ENCODE measurements at places on chromosomes 6 and 20. TPM values are rescaled to one million over a fixed set of nuclear protein-coding genes. Genes with fewer than 3 reads are reported as not detected.

DNA sequence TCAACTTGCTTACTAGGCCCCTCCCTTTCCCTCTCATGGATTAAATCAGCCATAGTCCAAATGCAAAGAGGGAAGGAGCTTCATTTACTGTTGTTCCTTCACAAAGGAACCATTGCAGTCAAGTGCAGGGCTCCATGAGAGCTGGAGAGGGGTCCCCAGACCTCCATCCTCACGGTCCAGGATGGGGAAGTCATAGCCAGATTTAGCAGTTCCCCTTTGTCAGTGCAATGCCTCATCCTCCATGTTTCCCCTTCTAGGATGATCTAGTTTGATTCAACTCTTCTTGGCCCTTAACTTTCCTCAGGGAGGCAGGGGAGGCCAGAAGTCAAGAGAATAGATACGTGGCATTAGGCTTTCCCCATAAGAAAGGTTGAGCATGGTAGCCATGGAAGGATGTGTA is 66.5 kb upstream of the FUCA2 start:
- DNase-seq = no peak

GRCh38 chr6:149221774-149222070 is 95.8 kb upstream of the TAB2 start:
- no peak for DNase-seq

DNA sequence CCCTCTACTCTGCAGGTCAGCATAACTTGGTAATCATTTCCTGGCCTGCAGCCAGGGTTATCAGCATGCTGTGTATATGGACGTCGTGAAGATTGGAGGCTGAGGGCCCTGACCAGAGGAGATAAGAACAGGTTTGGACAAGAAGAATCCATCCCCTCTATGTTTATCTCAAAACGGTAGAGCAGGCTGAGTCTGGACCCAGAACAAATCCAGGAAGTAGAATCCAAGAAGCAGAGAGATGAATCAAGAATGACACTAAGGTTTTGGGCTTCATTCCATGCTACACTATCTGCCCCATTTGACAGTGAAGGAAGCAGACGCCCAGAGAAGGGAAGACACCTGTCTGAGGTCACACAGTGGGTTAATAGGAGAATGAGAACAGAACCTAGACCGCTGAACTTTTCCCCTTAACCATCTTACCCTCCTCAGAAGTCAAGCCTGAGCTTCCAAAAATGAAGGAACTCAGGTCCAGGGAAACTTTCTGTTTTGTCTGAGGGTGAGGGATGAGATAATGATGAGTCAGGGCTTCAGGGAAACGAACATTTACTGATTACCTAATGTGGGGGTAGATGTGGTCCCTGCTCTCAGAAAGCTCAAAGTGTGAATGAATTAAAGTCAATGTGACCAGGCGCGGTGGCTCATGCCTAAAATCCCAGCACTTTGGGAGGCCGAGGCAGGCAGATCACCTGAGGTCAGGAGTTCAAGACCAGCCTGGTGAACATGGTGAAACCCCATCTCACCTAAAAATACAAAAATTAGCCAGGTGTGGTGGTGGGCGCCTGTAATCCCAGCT is 9.4 kb upstream of the COMMD7 start:
- DNase-seq = peak; percentile 58

MCCD1 gene
- not detected for total RNA-seq

GRCh38 chr6:22021966-22022365 is 274.9 kb downstream of the PRL start:
- DNase-seq = no peak

ZNF311 gene
- total RNA-seq = 0.65 TPM

DNA sequence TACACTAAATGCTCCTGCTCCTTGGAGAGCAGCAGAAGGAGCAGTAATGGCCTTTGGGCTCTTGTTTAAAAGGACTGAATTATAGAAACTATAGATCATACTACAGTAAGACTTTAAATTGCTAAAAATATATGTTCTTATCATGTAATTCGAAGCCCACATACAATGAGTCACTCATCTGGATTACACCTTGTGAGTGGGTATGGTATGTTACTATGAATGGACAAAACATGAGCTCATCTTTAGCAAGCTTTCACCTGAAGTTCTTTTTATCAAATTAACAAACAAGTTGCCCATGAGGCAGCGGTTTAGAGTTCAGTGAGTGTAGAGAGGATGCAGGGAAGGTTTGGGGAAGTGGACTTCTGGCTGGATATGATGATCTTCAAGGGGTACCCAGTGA is 114.4 kb upstream of the CCN2 start:
- no peak for DNase-seq

- no peak for DNase-seq
Observed at GRCh38 chr20:42074944-42075343, 456.8 kb upstream of the CHD6 start.

DNA sequence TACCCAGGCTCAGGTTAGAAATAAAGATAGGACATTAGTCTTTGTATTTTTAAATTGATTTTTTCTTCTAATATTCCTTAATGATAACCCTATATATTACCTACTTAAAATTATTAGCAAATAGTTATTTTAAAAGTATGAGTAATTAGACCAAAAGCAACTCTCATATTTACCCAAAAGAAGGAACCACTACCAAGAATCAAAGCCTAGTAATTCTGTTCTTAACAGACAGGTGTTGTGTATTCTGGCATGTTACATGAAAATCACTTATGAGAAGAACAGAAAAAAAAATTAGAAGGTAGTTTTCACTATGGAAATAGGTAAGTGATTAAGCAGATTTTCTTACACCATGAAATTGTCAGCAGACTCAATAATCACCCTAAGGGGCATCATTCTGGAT is 105.1 kb downstream of the ATG5 start:
- no peak for DNase-seq

C20orf202 gene
- total RNA-seq = not detected
